ENCODE measurements at places on chromosomes 7 and 10.

- DNase-seq, result no peak
Observed at GRCh38 chr7:93558705-93559614, 15.6 kb downstream of the CALCR start.

GRCh38 chr7:41244246-41244645, 458.6 kb downstream of the INHBA start:
- DNase-seq, result no peak

- peak; percentile 71 for DNase-seq
Observed at GRCh38 chr10:69413221-69413865, 3.4 kb downstream of the TACR2 start.

GRCh38 chr7:24820730-24821044, 63.4 kb upstream of the GSDME start:
- no peak for DNase-seq

GRCh38 chr7:97871659-97872024, 566 bp downstream of the ASNS start:
- no peak for DNase-seq

Data from NCI-H1694 treated with DMSO at 0.1 percent for 48 hours (cell line).